ENCODE measurements at places on chromosomes 2 and 18.

- no peak for DNase-seq
These were observed 28.0 kb downstream of the KIF1A start for GRCh38 chr2:240791821-240792628.

DNA sequence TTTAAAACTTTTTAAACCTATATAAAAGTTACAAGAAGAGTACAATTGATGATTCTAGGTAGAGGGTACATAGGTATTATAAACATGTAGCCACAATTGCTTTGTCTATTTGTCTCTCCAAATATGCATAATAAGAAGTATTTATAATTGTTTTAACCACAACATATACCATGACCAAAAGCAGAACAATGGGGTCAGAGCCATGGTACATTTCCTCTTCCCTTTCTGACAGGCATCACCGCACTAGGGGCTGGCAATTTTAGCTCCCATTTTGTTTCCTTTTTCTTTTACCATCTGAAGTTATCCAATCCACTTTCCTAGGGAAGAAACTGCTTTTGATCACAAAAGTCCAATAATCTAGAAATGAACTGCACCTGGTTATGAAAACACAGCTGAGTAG lies 49.3 kb downstream of the TMX3 start:
- DNase-seq: no peak

GRCh38 chr2:168053676-168054075 lies 193.7 kb downstream of the STK39 start:
- no peak for DNase-seq

GRCh38 chr2:49241991-49242390 lies 87.7 kb upstream of the FSHR start:
- DNase-seq: no peak

Measured in SW480 (cell line).